ENCODE measurements at places on chromosomes 6 and 20.

DNA sequence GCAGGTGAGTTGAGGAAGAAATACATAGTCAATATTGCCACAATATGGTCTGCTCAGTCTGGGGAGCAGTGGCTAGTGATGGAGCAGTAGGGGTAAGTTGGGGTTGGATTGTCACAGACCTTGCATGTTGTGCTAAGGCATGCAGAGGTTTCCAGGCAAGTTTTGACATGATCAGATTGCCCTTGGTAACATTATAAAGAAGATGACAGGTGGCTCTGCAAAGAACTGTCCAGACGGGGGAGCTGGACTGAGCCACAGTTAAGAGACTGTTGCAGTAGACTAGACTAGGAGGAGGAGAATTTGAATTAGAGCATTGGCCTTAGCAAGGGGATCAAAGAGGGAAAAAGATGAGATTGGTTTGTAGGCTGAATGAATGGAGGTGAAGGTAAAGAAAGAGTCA, 23.4 kb downstream of the ATRN start:
- no peak for DNase-seq

- DNase-seq, result no peak
Measured at GRCh38 chr6:37565267-37566110, 65.8 kb upstream of the CCDC167 start.

GRCh38 chr6:81331526-81331925, 421.0 kb downstream of the TENT5A start:
- no peak for DNase-seq

GRCh38 chr6:90612313-90612680, 25.4 kb upstream of the MAP3K7 start:
- no peak for DNase-seq

GRCh38 chr20:50192364-50193198, 2.0 kb downstream of the CEBPB start:
- peak; percentile 78 for DNase-seq

- no peak for DNase-seq
Measured at GRCh38 chr20:14538433-14538832, 201.0 kb upstream of the FLRT3 start.
